NCI-H510A (cell line): ENCODE measurements at places on chromosomes 1 and 21.
A peak's percentile ranks its signal among the peaks of the same experiment; 100 is the strongest.

DNA sequence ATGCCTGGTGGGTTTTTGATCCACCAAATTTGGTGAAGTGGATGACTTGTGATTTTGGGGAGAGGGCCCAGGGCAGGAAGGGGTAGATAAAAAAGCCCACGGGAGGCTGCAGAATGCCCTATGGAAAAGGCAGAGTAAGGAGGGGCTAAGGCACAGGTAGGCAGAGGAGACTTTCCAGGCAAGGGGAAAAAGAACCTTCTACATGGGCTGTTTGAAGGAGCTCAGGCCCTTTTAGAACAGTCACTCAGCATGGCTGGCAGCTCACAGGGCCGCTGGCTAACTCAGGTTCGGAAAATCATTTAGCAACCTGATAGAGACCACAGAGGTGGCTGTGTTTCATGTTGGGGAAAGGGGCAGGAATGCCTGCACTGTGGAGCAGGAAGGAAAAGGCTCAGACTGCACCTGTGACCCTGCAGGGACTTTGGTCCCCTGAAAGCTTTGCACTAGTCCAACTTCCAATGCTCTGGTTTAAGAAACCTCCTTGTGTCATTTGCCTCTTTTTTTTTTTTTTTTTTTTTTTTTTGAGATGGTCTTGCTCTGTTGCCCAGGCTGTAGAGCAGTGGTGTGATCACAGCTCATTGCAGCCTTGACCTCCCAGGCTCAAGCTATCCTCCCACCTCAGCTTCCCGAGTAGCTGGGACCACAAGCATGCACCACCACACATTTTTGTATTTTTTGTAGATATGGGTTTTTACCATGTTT lies 58.5 kb upstream of the ENAH start:
- no peak for DNase-seq

GRCh38 chr1:226640321-226641136 lies 92.0 kb downstream of the STUM start:
- DNase-seq = peak; percentile 64

DNA sequence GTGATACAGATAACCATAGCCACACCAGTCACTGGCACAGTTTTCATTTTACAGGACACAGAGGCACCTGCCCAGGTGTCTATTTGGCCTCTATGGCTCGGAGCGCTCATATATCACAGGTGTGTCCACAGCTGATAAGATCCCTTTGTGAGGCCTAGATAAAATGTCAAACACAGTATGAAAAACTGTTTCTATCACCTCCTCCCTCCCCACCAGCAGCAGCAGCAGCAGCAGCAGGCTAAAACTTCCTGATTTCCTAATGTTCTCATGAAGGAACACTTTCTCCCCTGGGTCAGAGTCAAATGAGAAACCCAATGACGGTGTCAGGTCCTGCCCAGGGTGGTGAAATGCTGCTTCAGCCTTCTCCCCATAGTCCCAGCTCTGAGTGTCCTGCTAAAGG lies 24.4 kb downstream of the ELAPOR1 start:
- DNase-seq = no peak

DNA sequence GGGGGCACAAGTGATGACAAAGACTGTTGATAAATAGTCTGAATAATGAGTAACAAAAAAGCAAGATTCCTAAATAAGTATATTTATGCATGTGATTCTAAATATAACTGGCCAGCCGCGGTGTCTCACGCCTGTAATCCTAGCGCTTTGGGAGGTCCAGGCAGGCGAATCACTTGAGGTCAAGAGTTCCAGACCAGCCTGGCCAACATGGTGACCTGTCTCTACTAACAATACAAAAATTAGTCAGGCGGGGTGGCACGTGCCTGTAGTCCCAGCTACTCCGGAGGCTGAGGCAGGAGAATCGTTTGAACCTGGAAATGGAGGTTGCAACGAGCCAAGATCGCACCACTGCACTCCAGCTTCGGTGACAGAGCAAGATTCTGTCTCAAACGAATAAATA lies 161.5 kb downstream of the TOMM20 start:
- DNase-seq = no peak

DNA sequence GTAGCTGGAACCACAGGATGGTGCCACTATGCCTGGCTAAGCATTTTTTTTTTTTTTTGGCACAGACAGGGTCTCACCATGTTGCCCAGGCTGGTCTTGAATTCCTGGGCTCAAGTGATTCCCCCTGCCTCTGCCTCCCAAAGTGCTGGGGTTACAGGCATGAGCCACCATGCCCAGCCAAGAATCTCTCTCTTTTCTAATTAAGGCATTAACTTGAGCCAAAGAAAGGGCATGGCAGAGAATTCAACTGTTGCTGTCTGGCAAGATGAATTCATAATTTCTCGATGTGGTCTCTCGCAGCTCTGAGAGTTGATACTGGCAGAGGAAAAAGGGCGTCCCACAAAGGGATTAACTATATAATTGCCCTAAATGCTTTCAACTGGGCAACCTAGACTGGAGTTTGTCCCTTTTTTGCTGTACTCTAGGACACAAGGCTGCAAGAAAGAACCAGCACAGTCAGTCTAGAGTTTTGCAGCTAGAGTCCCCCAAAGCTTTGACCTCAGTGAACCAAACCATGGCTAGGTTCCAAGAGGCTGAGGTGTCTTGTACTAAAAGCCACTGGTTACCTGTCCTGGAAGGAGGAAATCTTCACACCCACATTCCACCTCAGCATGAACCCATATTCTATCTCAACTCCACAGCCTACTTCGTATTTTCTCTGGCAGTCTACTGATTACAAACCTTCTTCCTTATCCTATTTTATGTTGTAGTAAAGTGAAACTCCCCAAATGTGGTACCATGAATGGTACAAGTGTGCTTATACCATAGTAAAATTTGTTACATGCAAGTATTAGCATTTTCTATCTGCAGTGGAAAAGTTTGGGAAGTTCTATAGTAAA lies 51.2 kb downstream of the OPTC start:
- no peak for DNase-seq

DNA sequence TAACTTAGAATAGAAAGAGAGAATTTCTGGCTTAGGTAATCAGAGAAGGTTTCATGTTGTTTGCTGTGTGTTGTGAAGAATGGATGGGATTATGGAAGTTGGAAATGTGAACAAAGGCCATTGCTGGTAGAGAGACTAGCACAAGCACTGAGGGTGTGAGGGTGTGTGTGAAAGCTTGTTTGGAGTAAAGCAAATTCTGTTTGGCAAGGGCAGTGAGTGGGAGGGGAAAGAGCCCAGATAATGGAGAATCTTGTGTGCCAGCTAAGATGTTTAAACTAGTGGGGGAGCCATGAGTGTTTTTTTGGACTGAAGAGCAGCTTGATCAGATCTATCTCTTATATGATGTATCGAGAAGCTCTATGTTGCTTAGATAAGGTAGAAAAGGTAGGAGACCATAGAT lies 107.1 kb downstream of the DISP1 start:
- DNase-seq = no peak

GRCh38 chr1:221897321-221897721 lies 155.4 kb upstream of the DUSP10 start:
- DNase-seq = no peak

DNA sequence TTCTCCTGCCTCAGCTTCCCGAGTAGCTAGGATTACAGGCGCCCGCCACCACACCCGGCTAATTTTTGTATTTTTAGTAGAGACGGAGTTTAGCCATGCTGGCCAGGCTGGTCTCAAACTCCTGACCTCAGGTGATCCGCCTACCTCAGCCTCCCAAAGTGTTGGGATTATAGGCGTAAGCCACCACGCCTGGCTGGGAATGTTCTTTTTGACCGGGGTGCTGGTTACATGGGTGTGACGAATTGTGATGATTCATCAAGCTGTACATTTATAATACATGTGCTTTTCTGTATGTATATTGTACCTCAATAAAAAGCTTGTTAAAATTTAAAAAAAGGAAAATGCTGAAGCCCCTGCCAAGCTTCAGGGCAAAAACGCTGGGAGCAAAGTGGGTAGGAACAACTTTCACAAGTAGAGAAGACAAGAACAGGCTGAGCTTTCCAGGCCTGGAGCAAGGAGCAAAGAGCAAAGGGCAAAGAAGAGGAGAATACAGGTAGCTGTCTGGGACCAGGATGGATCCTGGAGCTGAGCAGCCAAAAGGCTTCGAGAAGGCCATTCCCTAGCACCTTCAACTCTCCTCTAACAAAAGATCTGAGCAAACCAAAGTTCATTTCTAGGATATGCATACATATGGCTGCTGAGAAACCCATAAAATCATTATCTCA lies 20.5 kb upstream of the YRDC start:
- DNase-seq = no peak
